Stimulated activated CD4-positive, alpha-beta T cell treated with anti-CD3 and anti-CD28 coated beads, Interleukin-1b, Interleukin-23, amount 100 ng/mL, for 48 hours (primary cell): ENCODE measurements at places on chromosomes 12 and 14.
A peak's percentile ranks its signal among the peaks of the same experiment; 100 is the strongest.

- DNase-seq, result no peak
These were observed 18.7 kb downstream of the VASH1 start for GRCh38 chr14:76780058-76780345.

DNA sequence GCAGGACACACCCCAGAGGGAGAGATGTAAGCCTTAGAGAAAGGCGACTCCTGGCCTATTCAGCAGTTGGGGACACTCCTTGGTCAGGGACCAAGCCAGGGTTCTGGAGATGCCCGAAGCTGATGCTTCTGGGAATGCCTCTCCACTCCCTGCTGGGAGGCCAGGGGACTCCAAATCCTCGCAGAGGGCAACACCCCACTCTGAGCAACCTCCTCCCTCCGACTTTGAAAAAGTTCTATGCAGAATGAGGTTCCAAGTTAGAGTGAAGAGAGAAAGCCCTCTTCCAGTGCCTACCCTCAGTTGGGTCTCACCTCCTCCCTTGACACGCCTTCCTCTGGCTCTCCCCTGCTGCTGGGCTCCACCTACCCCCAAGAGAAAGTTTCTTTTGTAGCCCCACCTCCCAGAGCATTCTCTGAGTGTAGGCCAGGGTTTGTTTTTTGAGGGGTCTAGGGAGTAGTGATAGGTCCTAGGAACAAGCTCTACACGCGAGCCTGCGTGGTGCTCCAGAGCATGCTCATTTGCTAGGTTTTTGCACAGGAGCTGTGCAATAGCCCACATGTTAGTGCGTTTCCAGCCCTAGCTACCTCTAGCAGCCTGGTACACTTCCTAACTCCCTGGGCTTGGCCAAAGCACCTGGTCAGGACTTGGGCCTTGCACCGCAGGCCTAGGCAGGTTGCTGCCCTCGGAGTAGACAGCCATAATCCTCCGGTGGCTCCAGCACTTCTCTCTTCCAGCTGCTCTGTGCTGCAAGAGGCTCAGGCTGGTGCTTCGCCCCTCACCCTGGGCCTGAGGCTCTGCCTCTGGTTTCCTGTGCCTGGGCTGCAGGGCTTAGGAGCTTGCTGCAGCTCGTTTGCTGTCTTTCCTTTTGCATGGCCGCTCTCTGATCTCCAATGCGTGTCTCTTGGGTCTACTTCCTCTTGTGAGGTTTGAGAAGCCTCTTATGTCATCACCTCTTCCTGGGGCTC, 590 bp upstream of the CEBPE start:
- no peak for DNase-seq

DNA sequence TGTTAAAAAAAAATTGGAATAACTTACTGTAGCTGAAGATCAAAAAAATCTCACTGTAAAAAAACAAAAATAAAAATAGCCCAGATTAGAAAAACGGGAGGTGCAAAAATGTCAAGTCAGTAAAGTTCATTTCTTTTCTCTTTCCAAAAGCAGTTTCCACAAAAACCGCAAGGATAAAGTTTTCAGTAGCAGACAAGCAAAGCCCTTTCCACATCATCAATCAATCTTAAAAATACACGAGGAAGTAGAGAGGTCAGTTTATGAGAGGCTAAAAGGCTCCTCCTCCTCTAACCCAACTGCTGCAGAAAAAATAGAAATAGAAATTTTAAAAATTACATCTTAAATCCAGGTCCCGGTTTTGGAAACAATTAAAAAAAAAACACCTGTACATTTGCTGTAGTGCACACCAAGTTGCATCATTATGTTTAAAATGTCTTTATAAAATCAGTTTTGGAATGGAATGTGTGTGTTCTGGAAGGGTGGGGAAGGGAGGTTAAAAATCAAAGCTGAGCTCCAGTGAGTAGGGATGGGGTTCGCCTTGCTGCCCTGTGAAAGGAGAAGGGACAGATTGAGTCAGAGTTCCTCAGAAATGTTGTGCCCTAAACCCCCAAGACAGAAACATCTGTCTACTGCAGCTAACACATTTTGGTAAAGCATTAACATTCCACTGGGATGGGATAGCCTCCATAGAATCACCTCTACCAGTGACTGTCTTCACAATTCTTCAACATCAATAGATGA, 5.8 kb downstream of the HNRNPC start:
- DNase-seq, result no peak

DNA sequence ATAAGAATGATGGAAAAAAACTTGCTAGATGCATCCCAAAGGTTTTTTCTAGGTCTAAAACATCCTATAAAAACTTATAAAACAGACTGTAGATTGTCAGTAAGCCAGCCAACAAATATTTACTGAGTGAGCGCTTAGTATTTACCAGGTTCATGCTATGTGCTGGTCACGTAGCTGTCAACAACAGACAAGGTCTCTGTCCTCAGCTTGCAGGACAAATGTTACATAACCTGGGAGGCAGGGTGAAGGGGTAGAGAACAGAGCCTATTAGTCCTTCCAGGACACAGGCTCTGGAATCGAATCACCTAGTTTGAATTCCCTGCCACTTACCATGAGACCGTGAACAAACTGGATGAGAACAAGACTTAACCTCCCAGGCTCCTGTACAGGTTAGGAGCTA, 6.4 kb downstream of the NFYB start:
- no peak for DNase-seq

GRCh38 chr14:20742132-20742531, 3.6 kb upstream of the EDDM3A start:
- DNase-seq, result no peak

DNA sequence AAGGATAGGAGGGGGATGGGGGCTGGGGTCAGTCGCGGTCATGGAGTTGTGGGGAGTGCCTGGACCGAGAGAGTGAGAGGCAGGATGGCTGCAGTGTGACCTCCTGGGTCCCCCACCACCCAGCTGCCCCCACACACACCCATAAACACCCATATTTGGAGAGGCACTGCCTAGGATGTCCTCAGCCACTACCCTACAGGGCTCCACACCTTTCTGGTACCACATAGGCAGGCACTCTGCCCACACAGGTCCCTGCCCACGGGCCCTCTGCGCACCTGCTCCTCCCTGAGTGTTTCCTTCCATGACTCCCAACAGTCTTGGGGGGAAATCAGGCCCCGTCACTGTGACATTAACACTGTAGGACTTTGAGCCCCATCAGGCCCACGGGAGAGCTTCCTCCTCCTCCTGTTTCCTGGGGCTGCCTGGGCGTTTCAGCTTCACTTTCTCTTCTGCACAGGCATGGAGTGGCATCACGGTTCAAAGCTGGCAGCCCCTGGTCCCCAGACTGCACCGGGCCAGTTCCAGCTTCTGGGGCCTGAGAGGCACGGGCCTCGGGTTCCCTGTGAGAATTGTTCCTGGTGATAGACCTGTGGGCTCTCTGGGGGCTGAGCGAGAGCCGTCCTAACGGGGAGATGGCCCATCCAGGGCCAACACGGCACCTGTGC, 207.0 kb upstream of the C14orf180 start:
- no peak for DNase-seq

DNA sequence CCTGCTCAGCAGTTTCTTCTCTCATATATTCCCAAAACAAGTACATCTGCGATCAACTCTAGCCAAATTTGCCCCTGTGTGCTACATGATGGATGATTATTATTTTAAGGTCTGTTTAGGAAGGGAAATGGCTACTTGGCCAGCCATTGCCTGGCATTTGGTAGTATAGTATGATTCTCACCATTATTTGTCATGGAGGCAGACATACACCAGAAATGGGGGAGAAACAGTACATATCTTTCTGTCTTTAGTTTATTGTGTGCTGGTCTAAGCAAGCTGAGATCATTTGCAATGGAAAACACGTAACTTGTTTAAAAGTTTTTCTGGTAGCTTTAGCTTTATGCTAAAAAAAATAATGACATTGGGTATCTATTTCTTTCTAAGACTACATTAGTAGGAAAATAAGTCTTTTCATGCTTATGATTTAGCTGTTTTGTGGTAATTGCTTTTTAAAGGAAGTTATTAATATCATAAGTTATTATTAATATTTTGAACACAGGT, 45.5 kb downstream of the EID3 start:
- DNase-seq, result no peak

DNA sequence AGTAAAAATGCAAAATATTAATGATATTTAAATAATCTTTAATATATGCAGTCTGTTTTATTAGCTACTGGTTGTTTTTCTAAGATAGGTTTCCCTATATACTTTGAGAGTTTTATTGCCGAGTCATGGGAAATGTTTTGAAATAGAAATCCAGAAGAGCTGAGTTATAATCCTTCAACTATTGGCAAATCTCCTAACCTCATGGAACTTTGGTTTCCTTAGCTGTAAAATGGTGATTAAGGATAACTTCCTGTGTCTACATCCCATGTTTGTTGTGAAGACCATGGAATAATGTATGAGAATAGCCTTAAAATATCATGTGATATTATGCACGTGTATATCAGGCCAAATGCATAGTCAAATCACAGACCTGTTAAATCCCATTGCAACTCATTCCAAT, 51.0 kb downstream of the UNC79 start:
- no peak for DNase-seq

GRCh38 chr14:81473456-81474147, 60.1 kb downstream of the SEL1L start:
- no peak for DNase-seq

GRCh38 chr12:79415321-79415720, 275.4 kb downstream of the PAWR start:
- no peak for DNase-seq

GRCh38 chr14:65412856-65413738, 567 bp downstream of the FUT8 start:
- peak; percentile 70 for DNase-seq

GRCh38 chr12:57803319-57803893, 15.1 kb downstream of the AVIL start:
- peak; percentile 4 for DNase-seq

GRCh38 chr12:57865084-57865751, 18.7 kb upstream of the CTDSP2 start:
- peak; percentile 66 for DNase-seq

GRCh38 chr14:23881282-23881681, 72.3 kb upstream of the DHRS4 start:
- DNase-seq, result no peak

- DNase-seq, result no peak
These were observed 7.0 kb downstream of the FOXA1 start for GRCh38 chr14:37587881-37588666.

DNA sequence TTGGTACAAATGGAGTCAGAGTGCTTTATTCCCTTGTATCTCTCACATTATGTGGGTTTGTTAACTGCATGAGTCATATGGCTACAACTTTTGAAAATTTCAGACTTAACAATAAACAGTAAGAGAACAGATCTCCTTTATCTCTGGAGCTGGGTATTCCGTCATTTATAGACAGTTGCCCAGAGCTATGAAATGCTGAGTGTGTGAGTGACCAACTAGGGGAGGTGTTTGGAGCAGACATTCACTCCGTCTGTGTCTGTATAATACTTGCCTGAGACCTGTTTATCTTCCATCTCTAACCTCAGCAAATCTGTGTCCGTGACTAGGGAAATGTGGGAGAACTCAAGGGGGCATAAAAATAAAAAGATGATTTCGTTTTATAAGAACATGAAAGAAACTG, 279.9 kb upstream of the FAR2 start:
- no peak for DNase-seq

DNA sequence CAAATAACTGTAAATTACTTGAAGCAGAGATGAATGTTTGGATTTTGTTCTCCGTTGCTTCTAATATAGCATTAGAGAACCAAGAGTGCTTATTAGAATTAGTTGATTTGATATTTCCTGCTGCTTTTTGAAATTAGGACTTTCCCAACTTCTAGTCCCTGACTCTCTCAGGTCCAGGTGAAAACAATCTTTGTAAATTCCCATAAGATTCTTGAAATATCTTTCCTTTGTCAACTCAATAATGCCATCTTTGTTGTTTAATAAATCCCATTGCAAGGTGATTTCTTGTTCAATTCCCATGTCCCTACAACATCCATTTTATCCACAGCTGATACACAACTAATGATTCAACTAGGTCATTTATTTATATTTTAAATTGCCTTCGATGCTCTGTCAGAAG, at the start of gene OR4K2:
Gene OR4K2, plus strand, starts transcription at position 301 of the 400 bp plus-strand sequence. CDS start 1,126 bp downstream, outside the sequence.
- DNase-seq, result no peak

GRCh38 chr14:96285667-96286066, 29.7 kb downstream of the BDKRB1 start:
- DNase-seq, result no peak

- no peak for DNase-seq
These were observed 854.8 kb upstream of the SEL1L start for GRCh38 chr14:82388488-82388887.

DNA sequence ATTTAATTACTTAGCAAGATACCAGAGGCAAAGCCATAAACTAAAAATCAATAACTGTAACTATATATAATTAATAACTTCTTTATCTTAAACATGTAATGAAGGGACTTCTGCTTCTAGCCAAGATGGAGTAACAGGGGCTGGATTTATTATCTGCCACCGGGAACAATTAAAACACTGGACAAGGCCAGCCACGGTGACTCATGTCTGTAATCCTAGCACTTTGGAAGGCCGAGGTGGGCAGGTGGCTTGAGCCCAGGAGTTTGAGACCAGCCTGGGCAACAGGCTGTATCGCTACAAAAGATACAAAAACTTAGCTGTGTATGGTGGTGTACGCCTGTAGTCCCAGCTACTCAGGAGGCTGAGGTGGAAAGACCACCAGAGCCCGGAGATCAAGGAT, 113.6 kb downstream of the TAOK3 start:
- DNase-seq, result no peak

DNA sequence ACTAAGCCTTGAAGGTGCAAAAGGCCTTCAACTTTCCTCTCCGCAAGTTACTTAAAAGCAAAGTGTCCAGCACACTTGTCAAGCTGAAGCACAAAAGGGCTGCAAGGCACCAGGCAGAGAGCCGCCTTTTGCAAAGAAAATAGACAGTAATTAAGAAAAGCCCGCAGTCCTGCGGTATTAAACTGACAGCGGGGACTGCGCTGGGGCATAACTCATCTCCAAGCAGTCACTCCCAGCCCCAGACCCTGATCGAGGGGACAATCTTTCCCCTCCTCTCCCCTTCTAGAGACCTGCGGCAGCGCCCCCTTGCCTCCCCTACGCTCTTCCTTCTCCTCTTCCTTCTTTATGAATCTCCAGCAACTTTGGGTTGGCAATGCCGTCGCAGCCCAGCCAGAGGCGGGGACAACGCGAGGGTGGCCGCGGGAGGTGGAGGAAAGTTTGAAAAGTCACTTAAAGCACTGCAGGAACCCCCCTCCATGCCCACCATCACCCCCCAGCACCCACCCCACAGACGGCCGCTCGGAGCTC, 200.9 kb upstream of the CAND1 start:
- DNase-seq, result peak; percentile 4

DNA sequence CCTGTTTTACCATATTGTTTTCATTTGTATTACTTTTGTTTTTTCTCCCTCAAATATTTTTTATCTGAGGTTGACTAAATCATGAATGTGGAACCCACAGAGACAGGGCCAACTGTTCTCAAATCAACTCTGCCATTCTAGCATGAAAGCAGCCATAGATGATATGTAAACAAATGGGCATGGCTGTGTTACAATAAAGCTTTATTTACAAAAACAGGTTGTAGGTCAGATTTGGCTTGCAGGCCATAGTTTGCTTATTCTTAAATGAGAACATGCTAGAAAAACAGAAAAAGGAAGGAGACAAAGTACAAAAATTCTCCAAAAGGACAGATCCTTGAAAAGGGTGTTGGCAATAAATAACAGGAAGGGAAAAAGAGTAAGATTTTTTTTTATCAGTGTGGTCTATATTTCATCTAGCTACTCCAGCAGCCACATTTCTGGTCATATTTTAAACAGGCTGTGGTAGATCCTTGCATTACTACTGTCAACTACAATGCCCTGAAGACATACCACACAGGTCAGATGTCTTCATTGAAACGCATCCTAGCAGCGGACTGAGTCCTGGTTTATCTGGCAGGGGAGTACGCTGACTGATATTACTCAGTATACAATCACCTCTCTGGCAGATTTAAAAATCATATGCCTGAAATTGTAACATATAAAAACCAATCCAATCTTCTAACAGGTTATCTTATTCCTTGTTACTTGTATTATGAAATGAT, 42.9 kb downstream of the SPPL3 start:
- no peak for DNase-seq
